ENCODE measurements at places on chromosomes 3 and 15. TPM values are rescaled to one million over a fixed set of nuclear protein-coding genes. Genes with fewer than 3 reads are reported as not detected.

DNA sequence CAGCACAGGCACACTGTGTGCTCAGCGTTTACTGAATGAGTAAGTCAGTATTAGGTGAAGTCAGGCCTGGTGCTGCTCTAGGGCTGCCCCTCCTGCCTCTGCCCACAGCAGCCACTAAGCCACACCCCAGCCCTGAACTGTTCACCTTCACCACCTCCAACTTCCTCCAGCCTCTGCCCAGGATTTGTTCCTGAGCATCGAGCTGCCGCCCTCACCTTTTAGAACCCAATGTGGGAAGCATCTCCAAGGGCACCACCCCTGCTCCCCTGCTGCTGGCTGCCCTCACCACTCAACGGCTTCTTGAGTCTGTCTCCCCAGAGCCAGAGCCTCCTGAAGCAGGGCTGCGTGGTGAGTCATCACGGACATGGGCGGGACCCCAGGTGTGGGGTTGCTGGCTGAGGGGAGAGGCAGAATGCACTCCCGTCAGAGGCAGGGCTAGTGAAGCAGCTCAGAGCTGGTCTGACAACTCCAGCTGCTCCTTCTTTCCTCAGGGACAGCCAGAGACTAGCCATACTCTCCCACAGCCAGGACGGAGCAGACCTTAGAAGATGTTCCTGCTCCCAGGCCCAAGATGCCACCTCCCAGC is 5.8 kb downstream of the HYAL2 start:
- H3K4me3 ChIP-seq: no peak overlapping the region
- peaks cover 56% of the 10 kb centered on the region for H3K36me3 ChIP-seq
- H3K4me1 ChIP-seq: no peaks in the 10 kb centered on the region
- H3K27me3 ChIP-seq: no peaks in the 10 kb centered on the region
- DNase-seq: peak; percentile 75

GRCh38 chr3:44762170-44762677 is 630 bp downstream of the KIF15 start:
- DNase-seq: no peak
- peaks cover 63% of the 10 kb centered on the region for H3K36me3 ChIP-seq
- H3K27me3 ChIP-seq: no peaks in the 10 kb centered on the region
- peak overlapping the region; percentile 77 for H3K27ac ChIP-seq

GRCh38 chr15:60477164-60477563 is 1.8 kb downstream of the ICE2 start:
- no peak overlapping the region for H3K4me3 ChIP-seq
- H3K27me3 ChIP-seq: no peaks in the 10 kb centered on the region
- H3K4me1 ChIP-seq: no peaks in the 10 kb centered on the region
- no peak overlapping the region for H3K27ac ChIP-seq
- peaks cover 29% of the 10 kb centered on the region for H3K36me3 ChIP-seq

DNA sequence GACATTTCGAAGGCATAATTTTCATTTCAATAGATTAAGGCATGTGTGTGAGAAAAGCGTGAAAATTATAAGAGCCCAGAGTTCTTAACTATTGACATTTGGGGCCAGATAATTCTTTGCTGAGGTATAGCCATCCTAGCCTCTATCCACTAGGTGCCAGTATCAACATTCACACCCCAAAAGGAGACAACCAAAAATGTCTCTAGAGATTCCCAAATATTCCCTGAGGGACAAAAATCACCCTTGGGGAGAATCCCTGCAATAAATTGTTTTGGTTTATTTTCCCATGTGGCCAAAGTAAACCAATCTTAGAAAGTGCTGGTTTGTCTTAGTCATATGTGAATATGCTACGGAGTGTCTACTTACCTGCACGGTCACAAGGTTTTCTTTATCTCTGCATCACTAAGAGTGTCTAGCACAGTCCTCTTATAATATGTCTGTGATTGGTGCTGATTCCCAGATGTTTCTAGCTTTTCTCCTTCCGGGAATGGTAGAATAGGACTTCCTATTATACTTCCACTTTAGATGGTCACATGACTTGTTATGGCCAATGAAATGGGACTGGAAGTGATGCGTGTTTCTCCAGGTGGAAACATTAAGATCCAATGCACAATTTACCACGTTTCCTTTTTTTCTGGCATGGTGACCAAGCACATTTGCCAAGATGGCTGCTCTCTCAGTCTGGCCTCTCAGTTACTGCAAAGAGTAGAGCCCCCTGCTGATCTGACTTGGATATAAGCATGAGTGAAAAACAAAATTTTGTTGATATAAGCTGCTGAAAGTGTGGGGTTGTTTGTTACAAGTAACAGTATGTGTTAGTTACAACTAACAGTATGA is 8.0 kb upstream of the KBTBD8 start:
- H3K27me3 ChIP-seq: no peaks in the 10 kb centered on the region
- no peak for DNase-seq
- H3K27ac ChIP-seq: peak overlapping the region; percentile 99
- H3K36me3 ChIP-seq: no peaks in the 10 kb centered on the region
- no peak overlapping the region for H3K4me3 ChIP-seq

DNA sequence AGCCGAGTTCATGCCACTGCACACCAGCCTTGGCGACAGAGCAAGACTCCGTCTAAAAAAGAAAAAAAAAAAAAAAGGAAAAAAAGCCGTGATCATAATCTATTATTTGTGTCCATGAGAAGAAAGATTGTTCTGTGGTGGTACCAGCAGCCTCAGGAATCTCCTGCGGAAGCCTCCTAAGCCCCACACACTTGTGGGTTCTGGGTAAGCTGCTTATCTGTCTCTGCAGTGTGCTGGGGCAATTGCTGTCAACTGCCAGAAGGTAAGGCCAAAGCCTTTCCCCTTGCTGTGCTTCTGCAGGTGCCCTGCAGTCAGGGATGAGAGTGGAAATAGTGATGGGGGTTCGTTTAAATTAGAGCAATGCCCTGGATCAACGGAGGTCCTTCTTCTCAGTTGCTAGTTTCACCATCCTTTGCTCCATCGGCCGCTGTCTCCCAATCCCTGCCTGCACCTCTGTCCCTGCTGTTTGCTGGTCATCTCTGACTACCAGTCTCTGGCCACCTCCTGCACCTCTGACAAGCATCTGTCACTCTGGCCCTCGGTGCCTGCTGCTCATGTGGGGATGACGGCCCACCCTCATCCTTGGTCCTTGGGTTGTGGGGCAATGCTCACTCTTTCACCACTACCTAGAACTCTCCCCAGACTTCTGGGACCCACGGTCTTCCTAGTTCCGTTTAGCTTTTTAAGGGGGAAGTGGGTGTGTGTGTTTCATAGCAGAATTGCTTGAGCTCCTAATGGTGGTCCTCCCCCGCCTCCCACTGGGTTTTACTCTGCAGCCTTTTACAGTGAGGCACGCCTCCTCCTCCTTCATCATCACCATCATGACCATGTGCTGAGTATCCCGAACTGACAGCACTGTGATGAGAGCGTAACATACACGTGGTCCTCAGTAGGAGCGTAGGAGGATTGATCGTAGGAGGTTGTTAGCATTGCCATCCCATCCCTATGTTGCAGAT is 25.5 kb downstream of the CHRD start:
- H3K27me3 ChIP-seq: no peaks in the 10 kb centered on the region
- DNase-seq: no peak
- no peaks in the 10 kb centered on the region for H3K4me1 ChIP-seq
- no peak overlapping the region for H3K4me3 ChIP-seq

DNA sequence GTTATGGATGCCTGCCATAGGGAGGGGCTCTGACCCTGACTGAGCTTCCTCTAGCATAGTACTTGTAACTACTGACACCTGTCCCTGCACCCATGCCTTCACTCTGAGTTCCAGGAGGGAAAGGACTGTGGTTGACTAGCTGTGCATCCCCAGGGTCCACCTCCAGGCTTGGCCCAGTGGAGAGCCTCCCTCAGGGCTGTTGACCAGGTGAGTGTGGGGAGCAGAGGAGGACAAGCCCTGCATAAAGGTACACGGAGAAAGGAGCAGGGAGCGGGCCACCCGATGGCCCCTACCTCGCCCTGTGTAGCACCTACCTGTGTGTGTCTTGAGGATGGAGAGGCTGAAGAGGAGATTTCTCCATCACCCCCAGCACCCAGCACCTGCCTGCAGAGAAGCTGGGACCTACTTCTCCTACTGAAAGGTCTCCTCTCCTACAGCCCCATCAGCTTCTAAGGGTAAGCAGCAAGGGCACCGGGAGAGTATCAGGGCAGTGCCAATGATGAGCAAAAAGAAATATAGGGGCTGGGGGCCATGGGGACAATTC is 6.7 kb upstream of the LTF start:
- H3K4me3 ChIP-seq: no peak overlapping the region
- peak; percentile 10 for DNase-seq
- no peak overlapping the region for H3K27ac ChIP-seq
- peaks cover 14% of the 10 kb centered on the region for H3K36me3 ChIP-seq

DNA sequence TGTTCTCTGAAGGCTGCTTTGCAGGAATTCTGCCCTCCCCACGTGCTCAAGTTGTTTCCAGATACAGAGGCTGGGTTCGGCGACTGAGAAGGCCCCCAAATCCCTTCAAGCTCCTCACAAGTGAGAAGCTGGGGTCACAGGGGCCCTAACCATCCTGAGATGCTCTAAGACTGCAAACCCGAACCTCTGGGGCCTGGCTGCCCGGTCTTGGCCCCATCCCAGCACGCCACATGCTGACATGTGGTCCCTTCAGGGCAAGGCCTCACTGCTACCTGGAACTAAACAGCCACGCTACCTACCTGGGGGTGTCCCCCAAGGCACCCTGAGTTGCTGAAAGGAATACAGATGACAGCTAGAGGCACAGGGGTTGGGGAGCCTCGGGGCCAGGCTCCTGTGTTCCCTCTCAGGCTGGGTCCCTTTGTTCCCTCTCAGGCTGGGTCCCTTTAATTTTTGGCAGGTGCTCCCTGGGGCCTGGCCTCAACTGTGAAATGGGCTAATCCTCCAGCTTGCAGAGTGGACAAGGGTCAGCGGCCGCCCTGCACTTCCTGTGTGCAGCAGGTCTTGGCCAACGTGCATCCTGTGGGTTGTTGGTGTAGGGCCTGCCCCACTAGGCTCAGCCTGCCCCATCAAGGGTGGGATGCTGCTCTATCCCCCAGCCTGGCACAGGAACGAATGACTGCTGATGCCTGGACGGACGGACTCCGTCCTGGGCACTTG is 32.5 kb downstream of the KLHL25 start:
- H3K4me1 ChIP-seq: no peaks in the 10 kb centered on the region
- H3K4me3 ChIP-seq: no peak overlapping the region
- H3K36me3 ChIP-seq: peaks cover 18% of the 10 kb centered on the region
- DNase-seq: no peak
- H3K27me3 ChIP-seq: no peaks in the 10 kb centered on the region

DNA sequence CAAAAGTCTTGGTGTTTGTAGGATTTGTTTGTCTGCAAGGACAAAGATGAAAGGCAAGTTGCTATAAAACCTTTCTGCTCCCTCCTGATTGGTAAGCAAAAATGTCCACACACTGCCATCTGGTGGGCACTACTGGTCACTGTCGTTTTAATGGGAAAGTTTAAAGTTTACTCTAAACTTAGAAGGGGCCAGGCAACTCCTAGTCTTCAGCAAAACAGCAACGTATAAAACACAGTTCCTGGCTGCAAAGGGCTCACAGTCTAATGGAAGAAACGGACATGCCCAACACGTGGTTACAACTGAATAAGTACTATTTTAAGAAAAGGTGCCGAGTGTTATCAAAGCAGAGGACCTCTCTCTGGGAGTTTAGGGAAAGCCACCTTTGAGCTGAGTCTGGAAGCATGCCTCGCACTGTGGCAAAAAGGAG is 23.7 kb upstream of the TPRG1 start:
- H3K27me3 ChIP-seq: no peaks in the 10 kb centered on the region
- no peak overlapping the region for H3K4me3 ChIP-seq
- no peak overlapping the region for H3K27ac ChIP-seq
- peaks cover 10% of the 10 kb centered on the region for H3K36me3 ChIP-seq
- DNase-seq: peak; percentile 65

DNA sequence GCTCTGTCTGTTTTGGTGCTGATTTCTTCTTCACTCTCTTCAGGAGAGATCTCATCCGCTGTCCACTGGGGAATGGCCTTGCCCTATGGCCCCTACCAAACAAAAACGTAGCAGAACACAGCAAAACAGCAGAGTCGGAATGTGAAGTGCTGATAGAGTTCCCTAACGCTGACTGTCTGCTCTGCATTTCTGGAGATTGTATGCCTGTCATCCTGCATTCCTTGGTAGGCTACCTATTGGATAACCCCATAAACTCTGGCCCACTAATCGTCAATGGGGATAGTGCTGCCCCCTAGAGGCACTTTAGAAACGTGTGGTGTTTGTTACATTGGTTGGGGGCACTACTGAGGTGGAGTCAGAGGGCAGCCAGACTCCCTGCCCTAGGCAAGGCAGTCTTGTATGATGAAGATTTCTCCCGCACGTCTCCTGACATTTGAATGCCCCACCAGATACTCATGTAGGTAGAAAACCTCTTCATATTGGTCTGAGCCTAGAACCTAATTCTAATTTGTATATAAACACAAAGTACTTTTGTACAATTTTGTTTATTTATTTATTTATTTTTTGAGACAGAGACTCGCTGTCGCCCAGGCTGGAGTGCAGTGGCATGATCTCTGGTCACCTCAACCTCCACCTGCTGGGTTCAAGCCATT is 15.6 kb upstream of the MAGEF1 start:
- H3K27me3 ChIP-seq: no peaks in the 10 kb centered on the region
- H3K27ac ChIP-seq: no peak overlapping the region
- no peaks in the 10 kb centered on the region for H3K4me1 ChIP-seq
- DNase-seq: peak; percentile 88

DNA sequence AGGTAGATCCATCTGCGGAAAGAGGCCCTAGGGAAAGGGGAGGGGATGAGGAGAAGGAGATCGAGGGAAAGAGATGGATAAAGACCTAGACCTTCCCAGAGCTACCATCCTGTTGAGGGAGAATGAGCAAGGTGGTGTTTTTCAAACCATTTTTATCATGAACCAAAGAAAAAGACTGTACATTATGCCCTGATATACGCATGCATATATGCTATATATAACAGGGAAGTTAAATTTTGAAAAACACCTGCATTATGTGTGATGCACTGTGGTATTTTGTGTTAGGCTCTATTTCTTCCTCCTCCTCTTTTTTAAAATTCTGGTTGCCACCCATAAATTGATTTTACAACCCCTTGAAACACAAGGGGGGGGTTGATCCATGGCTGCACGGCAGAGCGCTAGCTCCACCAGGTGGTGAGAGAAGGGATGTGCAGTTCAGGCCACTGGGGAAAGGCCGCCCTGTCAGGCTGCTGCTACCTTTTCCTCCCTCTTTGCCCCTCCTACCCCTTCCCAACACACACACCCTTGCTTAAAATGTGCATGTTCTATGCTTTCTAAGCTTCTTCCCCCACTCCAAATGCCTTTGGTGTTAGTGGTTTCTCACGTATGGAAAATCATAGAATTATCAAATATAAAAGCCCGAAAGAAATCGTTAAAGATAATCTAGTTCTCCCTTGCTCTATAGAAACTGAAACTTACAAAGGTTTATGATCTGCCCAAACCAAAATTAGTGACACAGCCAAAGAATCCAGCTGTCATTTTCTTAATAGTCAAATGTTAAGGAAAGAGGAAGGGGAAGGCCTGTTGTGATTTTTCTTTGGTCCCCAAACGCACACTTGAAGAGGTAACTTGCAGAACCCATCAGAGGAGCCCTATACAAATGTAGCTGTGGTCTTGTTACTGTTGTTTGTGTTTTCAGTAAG is 262.0 kb upstream of the UMPS start:
- no peak overlapping the region for H3K27ac ChIP-seq
- no peaks in the 10 kb centered on the region for H3K27me3 ChIP-seq
- no peak overlapping the region for H3K4me3 ChIP-seq
- H3K4me1 ChIP-seq: no peaks in the 10 kb centered on the region

Gene LRRN1
- total RNA-seq: 269 TPM

Gene TFG
- total RNA-seq: 81.9 TPM

Gene HIGD2B
- total RNA-seq: not detected

Gene CD96
- total RNA-seq: not detected

Gene C3orf80
- 0.13 TPM for total RNA-seq
